ENCODE measurements at places on chromosomes 11 and 22.

- no peak for DNase-seq
Measured at GRCh38 chr11:7591987-7592386, 78.2 kb downstream of the PPFIBP2 start.

- no peak for DNase-seq
Measured at GRCh38 chr22:38737302-38738060, 18.3 kb downstream of the SUN2 start.

GRCh38 chr22:22848364-22848866 is 39.2 kb upstream of the IGLL5 start:
- peak; percentile 52 for DNase-seq

DNA sequence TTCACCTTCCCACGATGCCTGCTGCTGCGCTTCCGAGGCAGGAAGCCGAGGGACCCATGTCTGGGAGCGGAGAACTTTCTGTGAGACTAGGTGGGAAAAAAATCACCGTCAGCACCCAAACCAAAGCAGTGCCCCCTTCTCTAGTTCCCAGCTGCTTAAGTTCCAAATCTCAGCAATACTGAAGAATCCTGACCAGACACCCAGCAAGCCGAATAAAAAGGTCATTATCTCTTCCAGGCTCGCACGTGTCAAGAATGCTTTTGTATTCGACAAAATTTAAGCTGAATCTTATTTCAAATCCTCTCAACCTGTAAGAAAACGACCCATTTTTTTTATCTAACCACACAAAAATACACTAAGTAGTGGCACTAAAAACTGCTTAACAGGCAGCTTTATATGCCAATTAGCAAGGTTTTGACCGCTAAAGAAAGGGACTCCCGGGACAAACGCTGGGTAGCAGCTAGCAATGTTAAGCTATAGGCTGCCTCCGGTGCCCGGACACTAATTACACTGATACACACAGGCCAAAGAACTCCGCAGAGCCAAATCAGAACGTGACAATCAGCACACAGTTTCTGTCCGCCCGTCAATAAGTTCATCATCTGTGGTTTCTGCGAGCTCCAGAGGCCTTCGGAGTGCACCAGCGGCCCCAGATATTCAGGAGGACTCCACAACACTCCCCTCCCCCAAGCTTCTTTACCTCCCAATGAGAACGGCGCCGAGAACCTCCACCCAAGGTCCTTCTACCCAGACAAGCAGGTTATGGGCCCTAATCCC is 728 bp downstream of the RPL3 start:
- DNase-seq = no peak

- DNase-seq = no peak
Measured at GRCh38 chr11:126514061-126514693, 158.7 kb downstream of the ST3GAL4 start.

DNA sequence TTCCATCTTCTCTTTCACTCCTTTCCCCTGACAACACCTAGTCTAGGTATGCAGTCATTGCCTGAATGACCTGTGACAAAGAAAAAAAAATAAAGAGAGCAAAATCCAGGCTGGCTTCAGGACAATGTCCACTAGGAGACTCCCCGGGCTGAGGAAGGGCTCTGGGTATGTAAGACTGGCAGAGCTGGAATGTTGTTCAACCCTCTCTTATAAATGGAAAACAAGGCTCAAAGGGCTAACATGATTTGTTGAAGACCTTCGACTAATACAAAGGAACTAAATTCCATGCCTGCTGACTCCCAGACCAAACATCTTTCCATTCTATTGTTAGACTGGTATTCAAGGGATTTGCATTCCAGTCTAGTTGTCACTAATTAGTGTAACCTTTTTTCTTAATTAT is 122.2 kb downstream of the ARL14EP start:
- no peak for DNase-seq

DNA sequence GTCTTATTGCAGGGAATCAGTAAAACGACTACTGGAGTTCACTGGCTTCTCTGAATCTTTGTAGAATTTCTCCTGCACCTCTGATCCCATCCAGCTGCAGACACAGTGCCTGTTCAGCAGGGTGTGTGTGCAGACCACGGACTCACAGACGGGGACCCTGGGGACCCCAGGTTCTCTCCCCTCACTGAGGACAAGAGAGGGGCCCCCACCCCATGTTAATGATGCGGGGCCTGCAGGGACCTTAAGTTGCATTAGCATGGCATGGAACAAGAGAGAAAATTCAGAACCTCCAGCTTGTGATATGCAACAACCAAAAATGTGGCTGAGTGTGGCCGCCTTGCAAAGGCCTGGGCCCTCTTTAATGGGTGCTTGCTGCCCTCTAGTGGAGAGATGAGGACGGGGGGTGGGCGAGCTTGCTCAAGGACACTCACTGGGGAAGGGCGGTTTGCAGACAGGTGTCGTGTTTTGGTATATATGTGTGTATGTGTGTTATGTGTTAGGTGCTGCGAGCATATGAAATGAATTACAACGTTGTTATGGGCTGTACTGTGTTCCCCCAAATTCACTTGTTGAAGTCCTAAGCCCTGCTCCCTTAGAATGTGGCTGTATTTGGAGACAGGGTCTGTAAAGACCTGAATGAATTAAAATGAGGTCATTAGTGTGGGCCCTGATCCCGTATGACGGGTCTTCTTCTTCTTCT is 84.4 kb upstream of the SEPTIN5 start:
- peak; percentile 67 for DNase-seq

GRCh38 chr11:16154715-16155396 is 201.5 kb downstream of the SOX6 start:
- no peak for DNase-seq

DNA sequence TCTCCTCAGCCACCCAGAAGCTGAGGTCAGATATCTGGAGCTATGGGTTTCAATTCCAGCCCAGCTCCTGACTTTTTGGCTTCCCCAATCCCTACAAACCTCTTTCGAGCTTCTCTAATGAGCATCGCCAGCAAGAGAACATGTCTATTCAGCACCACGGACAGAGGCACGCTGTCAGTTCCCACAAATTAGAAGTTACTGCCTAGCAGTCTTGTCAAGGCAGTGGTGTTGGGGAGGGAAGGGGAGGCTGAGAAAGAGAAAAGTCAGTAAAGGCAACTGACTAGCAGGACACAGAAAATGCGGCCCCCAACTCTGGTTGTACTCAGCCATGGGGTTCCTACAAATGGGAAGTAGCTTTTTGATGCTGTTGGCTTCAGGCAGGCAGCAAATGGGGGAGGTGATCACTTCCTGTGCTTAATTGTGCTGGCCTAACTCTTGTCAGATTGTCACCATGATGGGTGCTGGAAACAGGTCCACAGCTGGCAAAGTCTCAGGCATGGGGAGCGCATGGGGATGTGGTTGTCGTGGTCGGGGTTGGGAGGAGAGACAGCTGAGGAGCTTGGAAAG is 205.9 kb downstream of the ST3GAL4 start:
- no peak for DNase-seq
